Activated naive CD4-positive, alpha-beta T cell treated with Interleukin-2 at 50 U/mL for 16 hours (primary cell): ENCODE measurements at places on chromosomes 3 and 15.
A peak's percentile ranks its signal among the peaks of the same experiment; 100 is the strongest.

DNA sequence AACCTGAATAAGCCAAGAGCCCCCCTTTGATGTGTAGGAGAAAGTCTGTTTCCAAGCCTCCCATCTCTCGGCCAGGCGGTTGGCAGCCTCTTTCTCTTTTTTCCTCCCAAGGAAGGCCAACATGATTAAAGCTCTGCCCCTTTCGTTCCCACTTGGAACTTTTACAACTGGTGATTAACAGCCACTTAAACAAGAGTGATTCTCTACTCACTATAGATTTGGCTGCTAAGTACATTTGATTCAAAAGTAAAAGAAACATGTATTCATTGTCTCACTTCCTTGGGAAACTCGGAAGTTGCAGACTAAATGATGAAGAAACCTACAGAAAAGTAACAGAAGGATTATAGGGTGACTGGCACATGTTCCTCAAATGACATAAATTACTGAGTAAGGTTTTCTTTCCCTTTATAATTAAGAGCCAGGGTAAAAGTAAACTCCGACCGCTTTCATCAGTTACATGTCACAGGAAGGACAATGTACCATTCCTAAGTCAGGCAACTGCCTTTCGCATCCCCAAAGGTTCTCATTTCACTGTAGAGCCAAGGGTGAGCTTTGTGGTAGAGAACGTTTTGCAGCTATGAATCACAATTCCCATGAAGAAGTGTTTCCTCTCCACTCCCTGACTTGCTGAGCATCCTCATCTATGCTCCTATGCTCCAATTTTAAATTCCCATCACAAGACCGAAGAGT is 72.7 kb downstream of the MB21D2 start:
- DNase-seq, result no peak

GRCh38 chr3:11130385-11130784 is 23.9 kb upstream of the HRH1 start:
- no peak for DNase-seq

GRCh38 chr3:110754212-110754916 is 317.3 kb upstream of the NECTIN3 start:
- no peak for DNase-seq

DNA sequence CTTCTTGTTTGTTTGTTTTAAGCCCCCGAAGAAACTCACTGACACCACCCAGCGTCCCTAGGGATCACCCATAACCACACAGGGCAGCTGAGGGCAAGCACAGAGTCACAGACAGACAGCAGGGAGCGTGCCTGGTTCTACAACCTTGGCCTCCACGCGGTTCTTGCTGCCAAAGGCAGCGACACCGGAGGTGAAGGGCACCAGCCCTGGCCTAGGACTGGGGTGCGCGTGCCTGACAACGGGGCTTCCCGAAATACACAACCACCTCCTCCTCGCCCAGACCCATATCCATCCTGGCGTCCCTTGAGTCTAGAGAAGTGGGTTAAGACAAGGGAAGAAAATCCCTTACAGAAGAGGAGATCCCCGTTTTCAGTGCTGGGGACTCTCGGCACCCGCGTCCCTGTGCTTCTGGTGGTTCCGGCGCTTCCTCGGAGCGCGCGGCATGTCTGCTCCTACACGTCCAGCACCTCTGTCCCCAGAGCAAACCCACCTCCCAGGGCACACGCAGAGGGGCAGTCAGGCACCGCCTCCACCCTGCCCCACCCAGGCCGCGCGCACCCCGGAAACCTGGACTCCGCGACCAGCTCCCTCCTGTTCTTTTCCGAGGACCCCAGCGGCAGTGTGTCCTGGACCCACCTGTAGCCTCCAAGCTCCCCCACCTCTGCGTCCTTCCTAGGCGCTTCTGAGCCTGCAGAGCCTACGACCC is 911 bp downstream of the RFTN1 start:
- peak; percentile 55 for DNase-seq

DNA sequence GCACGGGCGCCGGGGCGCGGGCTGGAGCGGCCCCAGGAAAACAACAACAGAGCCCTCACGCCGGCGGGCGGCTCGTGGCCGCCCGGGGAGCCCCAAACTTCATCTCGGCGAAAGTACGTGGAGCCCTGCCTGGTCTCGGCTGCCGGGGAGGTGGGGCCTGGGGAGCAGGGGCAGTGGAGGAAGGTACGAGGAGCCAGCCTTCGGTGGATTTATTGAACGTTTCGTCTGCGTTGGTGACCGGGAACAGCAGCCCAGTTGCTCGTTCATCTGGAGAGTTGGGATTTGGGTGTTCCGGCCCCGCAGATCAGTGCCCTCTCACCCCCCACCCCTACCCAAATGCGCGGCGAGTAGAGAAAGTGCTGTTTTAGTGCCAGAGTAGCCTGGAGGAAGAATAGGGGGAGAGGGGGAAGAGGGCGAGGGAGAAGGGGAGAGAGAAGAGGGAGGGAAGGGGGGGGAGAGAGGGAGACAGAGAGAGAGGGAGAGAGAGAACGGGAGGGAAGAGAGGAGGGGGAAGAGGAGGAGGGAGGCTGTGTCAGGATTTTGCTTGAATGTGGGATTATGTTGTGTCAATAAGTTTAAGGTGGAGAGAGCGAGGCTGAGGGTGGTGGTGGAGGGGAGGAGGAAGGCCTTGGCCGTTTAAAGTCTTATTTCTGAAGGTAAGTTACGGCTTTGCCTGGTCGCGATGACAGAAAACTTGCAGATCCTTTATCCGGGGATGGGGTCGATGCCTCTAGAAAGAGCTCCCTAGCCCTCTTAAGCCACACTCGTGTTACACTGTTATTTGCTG is 970 bp downstream of the BBX start:
- peak; percentile 60 for DNase-seq

DNA sequence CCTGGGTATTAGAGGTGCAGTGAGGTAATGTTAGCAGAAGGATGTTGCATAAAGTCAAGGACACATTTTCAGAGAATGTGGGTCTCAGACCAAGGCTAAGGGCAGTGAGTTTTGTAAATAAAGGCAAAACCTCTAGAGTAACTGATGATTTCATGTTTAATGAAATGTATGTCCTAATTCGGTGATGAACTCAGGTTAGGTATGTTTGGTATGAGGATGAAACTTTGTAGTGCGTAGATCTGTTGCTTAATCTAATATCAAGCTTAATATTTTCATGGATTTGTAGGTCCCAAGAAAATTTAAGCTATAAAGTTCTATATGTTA is 3.6 kb downstream of the USP50 start:
- DNase-seq, result no peak

- DNase-seq, result peak; percentile 99
These were observed at the start of gene GSK3B for GRCh38 chr3:120093911-120094775. Gene GSK3B (minus strand): TSS chr3:120094447. CDS start chr3:120093434, 1,013 bp downstream.

DNA sequence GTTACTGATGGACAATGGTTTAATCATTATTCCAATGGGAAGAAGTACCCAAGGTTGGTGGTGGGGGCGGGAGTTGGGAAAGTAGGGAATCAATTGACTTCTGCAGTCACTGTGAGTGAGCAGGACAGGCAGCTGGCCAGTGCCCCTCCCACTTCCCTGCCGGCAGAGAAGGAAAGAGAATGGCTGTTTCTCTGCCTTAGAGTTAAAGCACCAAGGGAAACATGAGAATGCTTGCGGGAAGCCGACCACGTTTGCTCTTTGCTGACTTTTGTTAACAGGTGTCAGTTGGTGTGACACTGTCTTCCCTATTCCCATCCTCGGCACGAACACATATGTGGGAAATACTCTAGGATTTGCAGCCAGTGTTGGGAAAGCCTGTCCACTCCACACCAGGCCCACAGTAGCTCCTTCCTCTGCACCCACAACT is 33.5 kb upstream of the MFSD1 start:
- no peak for DNase-seq

DNA sequence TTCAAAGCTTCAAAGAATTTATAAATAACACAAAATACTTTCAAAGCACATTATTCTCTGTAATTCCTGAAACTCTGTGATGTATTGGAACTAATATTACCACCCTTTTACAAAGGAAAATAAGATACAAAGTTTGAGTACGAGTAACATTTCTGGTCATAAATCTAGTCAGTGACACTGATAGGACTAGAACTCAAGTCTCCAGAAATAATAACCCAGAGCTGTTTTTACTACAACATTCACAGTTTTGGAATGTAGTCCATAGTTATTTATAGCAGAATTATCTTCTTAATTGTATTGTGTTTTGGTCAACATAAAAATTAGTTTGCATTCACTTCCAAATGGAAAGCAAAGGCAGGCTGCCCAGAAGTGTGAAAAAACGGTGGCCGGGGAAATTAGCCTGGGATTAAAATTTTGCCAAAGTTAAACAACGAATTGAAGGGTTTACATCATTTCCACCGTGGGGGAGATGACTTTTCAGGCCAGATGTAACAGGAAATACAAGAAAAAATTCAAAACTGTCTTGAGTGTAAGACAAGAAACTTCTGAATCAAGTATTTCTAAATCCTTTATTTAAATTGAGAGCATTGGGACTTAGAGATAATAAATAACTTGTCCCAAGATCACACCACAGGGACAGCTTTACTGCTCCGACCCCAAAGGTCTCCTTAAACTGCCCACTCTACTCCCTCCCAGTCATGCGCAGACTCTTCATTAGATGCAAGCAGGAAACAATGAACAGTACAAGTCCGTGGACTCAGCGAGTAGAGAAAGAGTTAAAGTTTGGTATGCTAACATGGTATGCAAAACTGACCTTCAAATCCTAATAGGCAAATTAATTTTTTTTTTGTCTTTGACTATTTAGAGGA is 74.3 kb upstream of the VGLL4 start:
- no peak for DNase-seq

DNA sequence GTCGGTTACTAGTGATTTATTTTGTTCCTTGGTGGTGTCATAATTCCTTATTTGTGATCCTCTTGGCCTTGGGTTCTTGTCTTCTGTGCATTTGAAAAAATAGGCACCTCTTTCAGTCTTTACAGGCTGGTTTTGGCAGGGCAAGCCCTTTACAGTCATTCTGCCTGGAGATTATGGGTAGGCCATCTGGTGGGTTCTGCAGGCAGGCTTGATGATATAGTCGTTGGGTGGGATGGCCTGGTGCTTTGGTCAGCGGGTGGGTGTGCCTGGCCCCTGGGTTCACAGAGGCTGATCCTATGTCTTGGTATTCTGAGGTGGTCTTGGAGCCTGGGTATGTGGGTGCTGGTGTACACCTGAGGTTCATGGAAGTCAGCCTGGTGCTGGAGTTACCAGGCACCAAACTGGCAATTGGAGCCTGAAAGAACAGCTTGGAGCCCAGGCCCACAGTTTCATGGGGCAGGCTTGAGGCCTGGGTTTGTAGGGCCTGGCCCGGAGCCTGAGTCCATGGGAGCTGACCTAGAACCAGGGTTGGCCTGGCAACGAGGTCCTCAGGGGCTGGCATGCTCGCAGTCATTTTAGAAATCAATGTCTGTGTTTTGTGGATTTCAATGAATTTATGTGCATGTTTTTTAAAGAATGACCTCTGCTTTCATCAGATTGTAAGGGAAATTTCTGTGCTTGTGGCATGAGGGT is 63.3 kb downstream of the DOCK3 start:
- DNase-seq, result no peak

DNA sequence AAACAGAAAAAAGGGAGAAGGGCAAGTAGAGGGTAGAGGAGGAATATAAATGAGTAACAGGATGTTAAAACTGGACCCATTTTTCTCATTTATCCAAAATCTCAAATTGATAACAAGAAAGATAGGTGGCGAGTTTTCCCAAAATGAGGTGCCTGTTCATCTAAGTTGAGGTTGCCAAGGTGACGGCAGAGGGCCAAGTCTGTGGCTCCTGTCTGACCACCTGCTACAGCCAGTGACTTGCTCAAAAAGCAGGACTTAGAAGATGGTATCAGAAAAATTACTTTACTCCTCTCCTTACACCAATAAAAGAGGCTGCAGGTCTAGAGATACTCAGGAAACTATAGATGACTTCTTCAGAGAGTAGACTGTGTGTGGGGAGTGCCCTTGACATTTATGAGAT is 137.6 kb upstream of the ZNF385D start:
- DNase-seq, result no peak

GRCh38 chr3:190534986-190535385 is 21.1 kb downstream of the IL1RAP start:
- DNase-seq, result no peak
